ENCODE measurements at places on chromosomes 4 and X.

DNA sequence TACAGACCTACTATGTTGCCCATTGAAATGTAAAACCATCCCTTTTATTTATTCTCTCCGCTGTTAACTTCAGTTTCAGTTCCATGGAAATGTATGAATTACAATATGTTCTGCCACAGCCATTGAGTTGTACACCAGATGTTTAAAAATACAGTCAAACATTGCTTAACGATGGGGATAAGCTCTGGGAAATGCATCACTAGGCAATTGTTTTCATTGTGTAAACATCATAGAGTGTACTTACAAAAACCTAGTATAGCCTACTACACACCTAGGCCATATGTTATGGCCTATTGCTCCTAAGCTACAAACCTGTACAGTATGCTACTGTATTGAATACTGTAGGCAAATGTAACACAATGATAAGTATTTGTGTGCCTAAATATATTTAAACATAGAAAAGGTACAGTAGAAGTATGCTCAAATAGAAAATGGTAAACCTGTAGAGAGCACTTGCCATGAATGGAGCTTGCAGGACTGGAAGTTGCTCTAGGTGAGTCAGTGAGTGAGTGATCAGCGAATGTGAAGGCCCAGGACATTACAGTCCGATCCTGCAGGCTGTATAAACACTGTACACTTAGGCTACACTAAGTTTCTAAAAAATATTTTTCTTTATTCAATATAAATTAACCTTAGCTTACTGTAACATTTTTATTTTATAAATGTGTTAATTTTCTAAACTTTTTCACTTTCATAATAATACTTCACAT, 2.7 kb upstream of the PF4V1 start:
- no peak for DNase-seq

- DNase-seq: no peak
These were observed 23.5 kb upstream of the SLC34A2 start for GRCh38 chr4:25632135-25632534.

GRCh38 chrX:11558972-11559371, 106.7 kb downstream of the ARHGAP6 start:
- peak; percentile 4 for DNase-seq

DNA sequence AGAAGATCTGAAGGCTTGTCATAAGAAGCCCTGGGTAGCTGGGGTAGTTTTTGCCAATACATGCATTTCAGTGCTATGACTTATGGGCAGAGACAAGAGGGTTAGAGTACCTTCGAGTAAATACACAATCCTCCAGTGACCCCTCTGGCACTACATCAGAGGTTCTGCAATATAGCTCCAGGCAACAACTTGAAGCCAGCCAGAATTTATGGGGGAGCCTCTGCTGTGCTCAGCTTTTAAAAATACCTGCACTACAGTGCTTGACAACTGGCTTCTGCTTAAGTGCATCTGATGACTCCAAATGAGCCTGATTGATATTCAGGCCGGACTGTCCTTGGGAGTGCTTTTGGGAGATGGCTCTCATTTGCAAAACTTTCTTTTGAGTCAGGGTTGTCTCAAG, 44.9 kb upstream of the SMAD1 start:
- no peak for DNase-seq

DNA sequence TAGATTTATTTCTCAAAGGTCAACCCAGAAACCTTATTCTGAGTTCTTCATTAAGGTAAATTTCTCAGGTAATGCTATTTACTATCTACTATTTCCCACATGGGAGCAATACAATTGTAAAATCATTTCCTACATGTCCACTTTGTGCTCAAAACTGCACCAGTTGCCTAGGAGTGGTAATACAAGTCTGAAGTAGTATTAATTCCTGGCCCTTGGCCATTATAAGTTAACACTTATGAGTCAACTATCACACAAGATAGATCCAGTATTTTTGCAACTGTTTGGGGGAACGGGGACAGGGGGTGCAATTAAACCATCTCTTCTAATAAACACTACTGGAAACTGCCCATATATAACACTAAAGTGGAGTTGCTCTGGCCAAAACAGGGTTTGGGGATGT, 48.9 kb downstream of the ACSL4 start:
- peak; percentile 8 for DNase-seq

DNA sequence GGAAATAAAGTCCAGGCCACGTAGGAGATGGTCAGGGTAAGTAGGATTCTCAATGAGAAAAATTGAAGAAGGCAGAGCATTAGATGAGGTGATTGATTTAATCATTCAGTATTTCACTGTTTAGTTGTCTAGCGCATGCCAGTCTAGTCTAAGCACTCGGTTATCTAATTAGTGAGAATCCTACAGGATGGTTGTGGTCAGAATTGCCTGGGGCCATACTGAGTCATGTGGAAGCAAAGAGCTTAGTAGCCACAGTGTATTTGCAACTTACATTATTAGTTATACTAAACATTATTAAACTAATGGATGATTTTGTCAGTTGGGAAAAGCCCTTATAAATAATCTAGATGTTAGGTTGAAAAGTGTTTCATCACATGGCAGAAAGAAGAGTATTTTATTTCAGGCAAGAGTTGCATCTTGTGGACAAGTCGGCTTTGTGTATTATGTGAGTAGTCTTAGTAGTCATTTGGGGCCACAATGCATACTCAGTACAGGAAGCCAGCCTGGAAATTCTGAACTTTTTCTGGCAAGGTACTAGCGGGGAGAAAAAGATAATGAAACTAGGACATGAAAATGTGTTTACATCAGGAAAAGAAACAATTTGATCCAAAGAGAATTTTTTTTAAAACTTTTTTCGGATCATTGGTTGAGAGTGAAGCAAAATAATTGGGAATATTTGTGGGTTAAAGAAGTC, 31.9 kb downstream of the CPEB2 start:
- no peak for DNase-seq

All from ACHN (cell line).